ENCODE measurements at places on chromosomes 1 and 21.

DNA sequence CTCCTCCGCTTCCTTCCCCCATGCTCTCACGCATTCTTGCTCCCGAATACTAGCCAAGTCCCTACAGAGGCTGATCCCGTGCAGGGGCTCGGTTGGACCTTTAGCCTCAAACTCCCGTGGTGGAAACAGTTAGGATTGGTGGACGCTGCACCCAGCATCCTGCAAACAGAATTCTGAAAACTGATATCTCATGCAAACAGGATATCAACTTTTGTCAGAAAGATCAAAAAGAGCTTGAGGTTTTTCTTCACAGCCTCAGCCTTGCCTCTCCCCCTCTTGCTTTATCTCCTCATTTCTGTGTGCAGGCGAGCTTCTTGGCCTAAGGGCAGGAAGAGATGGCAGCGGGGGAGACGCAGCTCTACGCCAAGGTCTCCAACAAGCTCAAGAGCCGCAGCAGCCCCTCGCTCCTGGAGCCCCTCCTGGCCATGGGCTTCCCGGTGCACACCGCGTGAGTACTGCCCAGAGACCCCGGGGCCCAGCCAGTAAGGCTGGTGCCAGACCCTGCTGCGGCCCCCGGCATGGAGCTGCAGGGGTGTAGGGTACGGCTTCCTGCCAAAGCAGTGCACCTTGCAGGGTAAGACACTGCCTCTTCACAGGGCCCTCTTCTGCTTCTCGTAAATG, at the start of gene UBASH3A:
Gene UBASH3A, plus strand, starts transcription at position 292 of the 621 bp plus-strand sequence. Its CDS starts 44 bp downstream, at position 336.
- no peak for DNase-seq

DNA sequence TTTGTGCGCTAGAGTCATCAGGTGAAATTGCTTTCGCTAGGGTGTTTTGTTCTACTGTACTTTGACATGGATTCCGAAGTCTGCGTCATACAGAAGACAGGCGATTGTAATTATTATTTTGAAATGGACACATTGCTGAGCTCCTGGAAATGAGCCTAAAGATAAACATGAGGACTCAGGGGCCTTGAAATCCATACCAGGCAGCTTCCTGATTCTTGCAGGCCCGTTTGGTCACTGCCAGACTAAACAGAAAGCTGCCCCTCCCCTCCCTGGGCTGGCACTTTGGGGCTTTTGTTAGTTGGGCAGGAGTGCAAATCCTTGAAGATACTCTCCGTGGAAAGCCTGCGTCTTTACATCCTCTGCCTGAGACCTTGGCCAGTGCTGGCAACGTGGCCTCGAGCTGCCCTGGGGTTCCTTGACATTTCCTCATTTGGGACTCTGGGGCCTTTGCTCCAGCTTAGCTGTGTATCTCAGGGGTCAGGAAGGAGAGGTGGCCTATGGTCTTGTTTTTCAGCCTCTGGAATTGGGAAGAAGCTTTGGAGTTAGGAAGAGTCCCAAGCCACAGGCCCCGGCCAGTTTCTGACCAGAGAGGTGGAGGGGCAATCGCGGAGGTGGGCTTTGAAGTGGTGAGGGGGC, 26.9 kb upstream of the KCNE2 start:
- no peak for DNase-seq

DNA sequence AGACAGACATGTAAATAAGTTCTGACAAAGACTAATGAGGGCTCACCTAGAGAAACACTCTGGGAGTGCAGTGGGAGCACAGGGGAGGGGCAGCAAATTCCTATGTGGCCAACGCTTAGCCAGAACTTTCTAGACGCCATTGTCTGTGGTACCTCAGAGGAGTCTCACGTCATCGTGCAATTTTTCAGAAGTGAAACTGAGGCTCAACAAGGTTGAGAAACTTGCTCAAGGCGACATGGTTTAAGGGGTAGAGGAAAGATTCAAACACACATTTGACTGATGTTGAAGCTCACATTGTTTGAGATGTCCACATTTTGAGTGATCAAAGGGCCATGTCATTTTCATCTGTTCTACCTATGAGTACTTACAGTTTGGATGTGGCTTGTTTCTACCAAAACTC, 152.6 kb upstream of the LMO4 start:
- DNase-seq, result no peak

DNA sequence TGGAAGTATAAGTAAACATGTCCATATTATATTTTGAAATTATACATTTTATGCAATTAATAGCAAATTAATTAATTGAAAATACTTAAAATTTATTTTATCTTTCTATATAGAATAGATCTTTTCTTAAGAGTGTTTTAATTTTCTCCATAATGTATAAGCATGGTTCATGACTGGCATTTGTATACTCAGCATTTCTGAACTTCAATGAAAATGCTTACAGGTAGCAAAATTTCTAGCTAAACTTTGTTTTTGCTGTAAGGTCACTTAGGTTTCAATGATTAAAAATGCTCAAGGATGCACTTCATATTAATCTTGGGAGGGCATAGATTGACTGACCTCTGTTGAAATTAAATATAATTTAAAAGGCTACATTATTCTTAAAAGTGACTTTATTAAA, 1108.1 kb downstream of the BRINP3 start:
- DNase-seq, result no peak

- DNase-seq, result no peak
Observed at GRCh38 chr1:196393742-196394141, 214.5 kb downstream of the KCNT2 start.

DNA sequence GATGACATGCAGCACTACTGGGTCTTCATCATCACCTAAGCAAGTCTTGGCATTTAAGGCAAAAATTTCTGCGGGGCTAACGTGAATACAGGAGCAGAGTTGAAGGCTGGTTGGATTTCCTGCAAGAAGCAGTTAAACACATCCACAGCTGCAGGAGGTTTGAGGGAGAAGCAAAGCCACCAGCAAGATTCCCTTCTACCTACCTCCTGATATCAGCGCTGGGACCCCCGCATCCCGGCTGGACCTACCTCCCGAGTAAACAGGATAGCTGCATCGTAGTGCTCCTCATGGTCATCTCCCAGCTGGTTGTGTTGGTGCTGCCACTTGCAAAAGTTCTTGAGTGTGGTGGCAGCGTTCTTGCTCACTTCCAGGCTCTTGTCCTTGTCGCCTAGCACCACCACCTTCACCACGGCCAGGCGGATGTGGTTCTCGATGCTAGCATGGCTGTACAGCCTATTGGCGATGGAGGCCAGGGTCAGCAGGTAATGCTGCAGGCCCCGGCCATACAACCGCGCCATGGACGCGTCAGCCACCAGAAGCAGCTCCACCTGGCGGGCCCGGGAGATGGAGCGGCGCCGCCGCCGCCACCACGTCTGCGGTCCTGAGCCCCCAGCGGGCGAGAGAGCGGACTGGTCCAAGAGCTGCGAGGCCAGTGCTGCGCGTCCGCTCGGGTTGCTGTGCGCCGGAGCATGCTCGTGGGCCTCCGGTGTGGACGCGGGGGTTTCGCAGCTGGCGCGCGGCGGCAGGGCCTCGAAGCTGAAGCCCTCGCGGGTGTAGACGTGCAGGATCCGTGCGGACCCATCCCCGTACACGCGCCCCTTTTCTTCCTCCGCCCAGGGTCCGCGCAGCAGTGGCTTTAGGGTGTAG, 1.6 kb downstream of the ADAMTS5 start:
- DNase-seq, result no peak

All from keratinocyte (primary cell).